HuH-7 (cell line): ENCODE measurements at places on chromosomes 12 and 14.

DNA sequence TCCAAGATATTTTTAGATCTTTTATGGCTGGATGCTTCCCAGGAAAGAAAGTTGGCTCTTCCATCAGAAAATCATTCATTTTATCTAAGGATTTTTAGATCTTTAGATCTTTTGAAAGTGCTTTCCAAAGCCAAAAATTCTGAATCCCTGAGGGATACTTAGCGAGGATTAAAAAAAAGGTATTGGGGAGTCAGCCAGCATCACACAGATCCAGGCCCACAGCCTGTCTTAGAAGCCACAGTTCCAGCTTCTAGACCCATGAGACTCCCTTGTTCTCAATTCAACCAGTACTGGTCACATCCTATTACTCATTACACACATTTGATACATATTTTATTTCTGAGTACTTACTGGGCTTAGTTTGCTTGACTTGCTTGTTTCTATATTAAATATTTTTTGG lies 49.9 kb downstream of the TSPAN8 start:
- no peak for DNase-seq

DNA sequence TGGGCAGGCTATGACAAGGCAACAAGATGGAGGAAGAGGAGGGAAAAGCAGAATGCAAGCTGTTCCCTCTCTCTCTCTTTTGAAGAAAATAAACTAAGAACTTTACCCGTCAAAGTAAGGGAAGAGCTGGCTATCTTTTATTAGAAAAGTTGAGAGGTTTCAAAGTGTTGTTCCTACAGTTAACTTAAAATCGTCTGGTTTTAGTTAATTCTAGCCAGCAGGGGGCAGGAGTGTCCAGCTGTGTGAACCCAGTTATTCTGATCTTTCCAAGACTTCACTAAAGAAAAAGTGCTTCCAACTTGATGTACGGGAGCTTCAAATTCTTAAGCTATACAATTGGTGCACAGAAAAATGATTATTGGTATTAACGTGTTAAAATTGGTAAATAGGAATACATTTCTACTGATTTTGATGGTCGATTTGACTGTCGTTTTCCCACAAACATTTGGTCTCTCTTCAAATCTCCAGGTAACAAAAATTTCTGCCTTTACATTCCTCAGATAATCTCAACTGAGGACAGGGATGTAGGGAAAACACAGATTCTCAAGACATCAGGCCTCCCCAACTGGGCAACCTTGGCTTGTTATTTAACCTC lies 28.4 kb upstream of the MON2 start:
- no peak for DNase-seq

- peak; percentile 37 for DNase-seq
These were observed 85.4 kb downstream of the PTCSC3 start for GRCh38 chr14:36091096-36091495.

DNA sequence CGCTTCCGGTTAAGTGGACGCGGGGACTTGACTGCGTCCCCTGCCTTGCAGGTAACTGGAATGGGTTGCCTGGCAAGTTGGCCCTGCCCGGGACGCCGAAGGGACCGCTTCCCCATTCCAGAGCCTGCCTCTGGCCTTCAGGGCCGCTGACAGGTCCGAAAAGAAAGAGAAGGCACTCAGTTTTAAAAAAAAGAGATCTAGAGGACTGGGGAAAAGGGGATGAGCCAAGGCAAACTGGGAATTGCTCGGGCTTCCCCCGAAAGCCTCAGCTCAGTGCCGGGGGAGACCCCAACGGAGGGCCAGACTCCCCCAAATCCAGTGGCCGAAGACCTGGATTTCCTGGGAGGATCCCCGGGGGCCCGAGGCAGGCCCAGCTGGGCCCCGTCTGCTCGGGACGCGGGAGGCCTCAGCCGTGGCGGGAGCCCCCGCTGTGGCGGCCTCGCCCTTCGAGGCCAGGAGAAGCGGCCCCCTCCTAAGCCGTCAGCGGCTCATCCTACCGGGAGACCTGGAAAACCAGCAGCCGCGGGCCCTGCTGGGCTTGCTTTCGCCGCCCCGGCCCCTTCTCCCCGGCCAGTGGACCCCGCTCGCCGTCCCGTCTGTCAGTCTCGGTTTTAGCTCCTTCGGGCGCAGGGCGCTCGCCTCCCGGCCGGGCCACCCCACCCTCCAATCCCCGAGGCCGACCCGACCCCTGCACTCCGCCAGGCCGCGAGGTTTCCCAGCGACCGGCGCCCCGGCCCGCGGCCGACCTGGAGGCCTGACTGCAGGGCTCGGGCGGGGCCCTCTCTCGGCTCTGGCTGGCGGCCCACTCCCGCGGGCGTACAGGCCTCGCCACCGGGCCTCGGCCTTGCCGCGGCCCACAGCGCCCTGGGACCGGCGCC lies 12.5 kb downstream of the OTX2 start:
- no peak for DNase-seq

- no peak for DNase-seq
These were observed 61.4 kb downstream of the SLC16A7 start for GRCh38 chr12:59657266-59657665.

GRCh38 chr12:3795492-3796133 lies 42.7 kb upstream of the CRACR2A start:
- no peak for DNase-seq

GRCh38 chr12:58695263-58695662 lies 225.0 kb downstream of the LRIG3 start:
- DNase-seq = no peak

DNA sequence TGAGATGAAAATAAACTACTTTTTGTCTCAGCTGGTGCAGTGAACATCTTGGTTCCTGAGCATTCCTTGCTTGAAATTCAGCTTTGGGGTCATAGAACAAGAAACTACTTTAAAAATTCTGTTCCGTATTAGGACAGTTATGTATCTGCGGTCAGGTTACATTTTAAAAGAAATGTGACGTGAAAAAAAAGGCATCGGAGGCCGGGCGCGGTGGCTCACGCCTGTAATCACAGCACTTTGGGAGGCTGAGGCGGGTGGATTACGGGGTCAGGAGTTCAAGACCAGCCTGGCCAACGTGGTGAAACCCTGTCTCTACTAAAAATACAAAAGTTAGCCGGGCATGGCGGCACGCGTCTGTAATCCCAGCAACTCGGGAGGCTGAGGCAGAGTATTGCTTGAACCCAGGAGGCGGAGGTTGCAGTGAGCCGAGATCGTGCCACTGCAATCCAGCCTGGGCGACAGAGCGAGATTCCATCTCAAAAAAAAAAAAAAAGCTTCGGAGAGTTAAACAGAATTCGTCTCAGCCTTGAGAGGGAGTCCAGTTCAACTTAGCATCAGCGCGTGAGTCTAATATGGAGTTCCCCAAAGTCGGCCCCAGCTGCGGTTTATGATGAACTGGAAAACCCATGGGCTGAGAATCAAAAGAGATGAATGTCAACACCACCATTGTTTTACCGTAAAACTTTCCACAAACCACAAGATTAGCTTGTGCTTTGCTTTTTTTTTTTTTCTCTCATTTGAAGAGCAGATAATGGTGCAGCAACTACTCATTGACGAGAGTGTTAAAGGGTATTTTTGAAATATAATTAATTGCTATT lies 2.1 kb upstream of the SLC2A13 start:
- no peak for DNase-seq

GRCh38 chr12:72523754-72524153 lies 251.6 kb downstream of the TRHDE start:
- no peak for DNase-seq

GRCh38 chr12:128914908-128915563 lies 61.8 kb downstream of the GLT1D1 start:
- no peak for DNase-seq

DNA sequence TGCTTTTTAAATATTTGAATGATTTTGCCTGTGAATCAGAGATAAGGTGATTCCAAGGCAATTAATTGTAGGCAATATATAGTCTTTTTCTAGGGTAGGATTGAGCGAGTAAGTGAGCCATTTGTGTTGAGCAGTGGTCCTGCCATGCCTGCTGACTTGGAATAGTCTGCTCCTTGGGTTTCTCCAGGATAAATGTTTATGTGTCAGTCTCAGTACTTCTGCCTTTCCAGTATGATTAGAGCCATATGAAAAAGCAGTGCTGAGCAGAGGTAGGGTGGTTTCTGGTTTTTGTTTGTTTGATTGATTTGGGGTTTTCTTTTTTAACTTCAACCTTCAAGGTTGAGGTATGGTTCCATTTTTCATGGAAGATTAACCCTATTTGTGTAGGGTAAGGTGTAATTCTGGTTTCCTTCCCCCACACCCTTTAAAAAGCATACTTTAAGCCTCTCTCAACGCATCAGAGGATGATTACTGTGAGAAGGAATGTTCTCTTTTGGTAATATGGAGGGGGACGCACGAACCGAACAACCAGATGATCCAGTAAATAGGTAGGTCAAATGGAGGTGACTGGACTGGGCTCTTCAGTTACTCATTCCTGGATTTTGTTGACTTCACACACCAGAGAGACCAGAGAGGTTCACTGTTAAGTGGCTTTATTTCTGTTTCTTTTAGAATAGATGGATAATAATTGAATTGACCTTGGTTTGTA lies 22.7 kb downstream of the FRMD6 start:
- DNase-seq = no peak

- DNase-seq = no peak
These were observed 14.4 kb upstream of the HIP1R start for GRCh38 chr12:122820838-122821271.

DNA sequence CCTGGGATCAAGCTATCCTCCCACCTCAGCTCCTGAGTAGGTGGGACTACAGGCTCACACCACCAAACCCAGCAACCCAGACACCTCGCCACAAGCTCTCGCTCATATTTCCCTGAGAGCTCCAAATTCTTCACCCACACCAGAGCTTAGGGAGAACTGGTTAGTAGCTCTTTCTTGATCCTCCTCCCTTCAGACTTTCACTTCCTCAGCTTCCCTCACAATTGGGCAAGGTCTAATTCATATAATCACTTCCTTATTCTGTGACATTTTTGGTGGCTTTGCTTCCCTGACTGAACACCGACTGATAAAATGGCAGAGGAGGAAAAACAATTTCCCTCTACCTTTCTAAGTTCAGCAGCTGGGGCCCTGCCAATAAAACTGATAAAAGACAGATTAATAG lies 88.5 kb downstream of the GXYLT1 start:
- no peak for DNase-seq

DNA sequence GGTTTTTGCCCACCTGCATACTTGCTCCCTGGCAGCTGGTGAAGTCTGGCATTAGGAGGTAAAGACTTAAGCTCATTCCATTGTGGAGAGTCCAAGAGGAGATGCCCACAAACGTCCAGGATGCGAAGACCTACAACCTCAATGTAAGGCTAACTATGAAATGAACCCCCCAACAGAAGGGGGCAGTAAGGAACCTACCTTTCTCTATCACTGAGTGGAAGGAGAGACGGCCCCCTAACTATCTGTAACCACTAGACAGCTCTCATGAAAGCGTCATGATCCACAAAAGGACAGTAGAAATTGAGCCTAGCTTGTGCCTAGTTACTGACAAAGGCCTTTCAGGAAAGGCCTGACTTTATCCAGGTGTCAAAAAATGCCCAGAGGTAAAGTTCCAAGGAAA lies 55.3 kb downstream of the ZFYVE21 start:
- no peak for DNase-seq

DNA sequence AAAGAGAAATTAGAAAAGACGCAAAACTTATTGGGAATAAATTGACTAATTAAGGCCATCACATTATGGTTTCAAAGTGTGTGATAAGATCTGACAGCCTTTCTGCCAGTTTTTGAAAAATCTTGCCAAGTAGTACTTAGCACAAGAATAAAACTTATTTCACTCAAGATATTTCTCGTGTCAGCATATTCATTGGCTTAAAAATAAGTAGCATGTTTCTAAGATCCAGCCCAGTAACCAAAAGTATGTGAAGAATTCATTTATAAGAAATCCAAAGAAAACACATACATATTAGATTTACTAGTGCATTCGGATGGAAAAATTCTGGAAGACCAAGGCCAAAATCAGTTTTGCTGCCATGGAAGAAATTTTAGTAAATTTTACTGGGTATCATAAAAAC lies 1135.0 kb downstream of the GALC start:
- DNase-seq = no peak

GRCh38 chr14:31205681-31206535 lies 1.7 kb downstream of the HECTD1 start:
- peak; percentile 83 for DNase-seq

- DNase-seq = no peak
These were observed 28.3 kb downstream of the PHLDA1 start for GRCh38 chr12:76003355-76003638.

DNA sequence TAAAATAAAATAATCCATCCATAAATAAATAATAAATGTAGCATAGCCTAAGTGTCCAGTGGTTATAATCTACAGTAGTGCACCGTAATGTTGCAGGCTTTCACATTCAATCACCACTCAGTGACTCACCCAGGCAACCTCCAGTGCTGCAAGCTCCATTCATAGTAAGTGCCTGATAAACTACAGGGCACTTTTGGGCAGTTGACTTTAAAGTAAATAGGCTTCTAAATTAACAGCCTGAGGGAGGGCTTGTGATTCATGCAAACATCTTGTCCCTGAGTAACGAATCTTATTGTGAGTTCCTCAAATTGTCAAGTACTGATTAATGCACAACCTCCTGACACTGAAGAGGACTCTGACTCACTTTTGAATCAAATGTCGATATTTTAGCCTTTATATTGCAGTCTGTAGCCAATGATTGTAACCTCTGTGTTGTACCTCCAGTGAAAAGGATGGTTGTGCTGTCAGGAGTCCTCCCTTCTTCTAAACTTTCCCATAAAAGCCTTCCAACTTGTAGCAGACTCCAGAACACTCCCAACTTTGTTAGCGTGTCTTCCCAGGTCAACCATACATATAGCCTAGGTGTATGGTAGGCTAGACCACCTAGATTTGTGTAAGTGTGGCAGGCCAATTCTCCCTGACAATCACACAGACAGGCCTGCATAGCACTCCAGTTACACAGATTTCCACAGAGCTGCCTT lies 55.0 kb upstream of the BICD1 start:
- no peak for DNase-seq
